GM13976 (cell line): ENCODE measurements at places on chromosomes 1 and 21.

DNA sequence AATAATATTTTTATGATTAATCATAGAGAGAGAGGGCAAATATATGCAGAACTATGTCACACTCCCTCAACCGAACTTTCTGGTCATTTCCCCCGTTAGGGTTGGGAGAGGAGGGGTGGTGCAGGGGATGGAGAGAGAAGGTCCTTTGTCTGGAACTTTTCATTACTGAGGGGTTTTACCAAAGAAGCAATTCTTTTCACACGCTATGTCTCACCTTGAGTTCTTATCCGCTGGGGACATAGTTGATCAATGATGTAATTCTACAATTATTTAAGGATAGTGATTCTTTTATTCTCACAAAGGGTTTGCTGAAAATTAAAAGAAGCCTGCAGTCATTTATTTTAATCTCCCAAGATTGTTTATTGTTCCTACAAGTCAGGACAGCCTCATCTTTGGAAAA lies 98.3 kb upstream of the RUNX1 start:
- DNase-seq, result no peak

- no peak for DNase-seq
Measured at GRCh38 chr1:163426505-163427251, 104.9 kb downstream of the NUF2 start.

- DNase-seq, result no peak
Measured at GRCh38 chr1:201137579-201138310, 10.8 kb upstream of the ASCL5 start.

- no peak for DNase-seq
Measured at GRCh38 chr1:200075938-200076546, 48.5 kb downstream of the NR5A2 start.

GRCh38 chr1:174005032-174005431 lies 17.1 kb downstream of the RC3H1 start:
- DNase-seq, result peak; percentile 77

DNA sequence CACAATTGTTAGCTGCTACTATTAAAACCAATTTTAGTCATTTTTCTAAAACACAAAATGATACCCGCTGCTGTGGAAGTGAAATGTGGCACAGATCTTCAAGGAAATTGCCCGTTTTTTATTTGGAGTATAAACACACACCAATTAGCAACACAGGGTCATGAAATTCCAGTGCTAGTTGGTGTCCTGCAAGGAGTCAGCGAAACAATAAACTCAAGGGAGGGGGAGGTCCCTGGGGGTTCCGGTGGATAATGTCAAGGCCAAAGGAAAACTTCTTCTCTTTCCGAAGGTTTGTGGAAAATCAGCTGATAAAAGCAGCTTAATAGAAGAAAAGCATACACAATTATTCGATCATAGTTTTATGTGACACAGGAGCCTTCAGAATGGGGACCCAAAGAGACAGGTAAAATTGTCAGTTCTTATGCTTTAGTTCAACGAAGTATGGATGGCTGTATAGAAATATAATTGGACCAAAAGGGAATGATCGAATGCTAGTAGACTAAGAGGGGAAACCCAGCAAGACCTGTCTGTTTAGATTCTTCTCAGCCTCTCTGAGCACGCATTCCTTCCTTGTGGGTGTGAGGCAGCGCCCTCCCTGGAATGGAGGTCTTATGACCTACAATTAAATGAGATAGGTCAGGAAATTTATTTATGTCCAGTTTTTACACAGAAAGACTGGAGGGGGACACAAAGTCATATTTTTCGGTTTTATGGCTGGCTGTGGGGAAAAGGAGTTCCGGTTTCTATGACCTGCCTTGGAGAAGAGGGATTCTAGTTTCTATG lies 65.9 kb downstream of the KCNK1 start:
- DNase-seq, result no peak

DNA sequence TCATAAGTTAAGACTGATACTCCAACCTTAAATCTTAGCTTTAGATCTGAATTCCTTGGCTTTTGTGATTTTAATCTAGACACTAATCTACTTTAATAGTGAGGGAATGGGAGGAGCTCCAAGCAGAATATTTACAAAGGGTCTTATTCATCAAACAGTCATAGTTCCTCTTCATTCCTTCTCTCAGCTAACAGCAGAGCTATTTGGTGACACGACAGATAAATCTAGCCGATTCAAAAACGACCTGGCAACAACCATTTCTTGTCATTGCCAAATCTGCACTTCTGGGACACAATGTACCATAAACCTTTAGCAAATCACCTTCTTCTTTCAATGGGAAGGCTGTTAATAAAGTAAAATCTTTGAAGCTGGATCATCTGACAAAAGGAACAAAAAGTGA lies 52.8 kb upstream of the FOXD3 start:
- DNase-seq, result no peak

DNA sequence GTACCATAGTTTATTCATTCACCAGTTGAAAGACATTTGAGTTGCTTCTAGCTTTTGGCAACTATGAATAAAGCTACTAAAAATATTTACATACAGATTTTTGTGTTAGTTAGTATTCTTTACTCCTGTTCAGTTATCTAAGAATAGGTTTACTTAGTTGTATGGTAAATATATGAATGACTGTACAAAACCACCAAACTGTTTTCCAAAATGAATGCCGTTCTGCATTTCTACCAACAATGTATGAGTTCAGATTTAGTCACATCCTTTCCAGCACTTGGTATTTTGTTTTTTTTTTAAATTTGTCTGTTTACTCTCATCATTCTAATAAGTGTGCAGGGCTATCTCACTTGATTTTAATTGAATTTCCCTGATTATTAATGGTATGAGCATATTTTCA lies 3.4 kb upstream of the KIFAP3 start:
- no peak for DNase-seq

DNA sequence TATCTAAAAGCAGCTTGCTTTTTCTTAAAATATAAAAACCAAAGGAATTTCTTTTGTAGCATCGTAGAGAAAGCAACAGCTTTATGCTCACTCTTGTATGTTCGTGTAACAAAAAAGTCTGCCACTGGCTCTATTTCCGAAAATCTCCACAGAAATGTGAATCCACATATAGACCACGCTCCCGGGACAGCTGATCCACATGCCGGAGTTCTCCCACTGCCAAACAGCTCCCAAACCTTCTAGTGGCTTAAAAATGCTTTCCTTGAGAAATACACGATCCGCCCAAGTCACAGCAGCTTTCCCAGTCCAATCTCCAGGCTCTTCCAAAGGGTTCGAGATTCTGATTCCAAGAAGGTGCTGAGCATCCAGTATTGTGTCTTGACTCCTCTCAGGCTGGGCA lies 29.3 kb downstream of the PCSK9 start:
- no peak for DNase-seq

DNA sequence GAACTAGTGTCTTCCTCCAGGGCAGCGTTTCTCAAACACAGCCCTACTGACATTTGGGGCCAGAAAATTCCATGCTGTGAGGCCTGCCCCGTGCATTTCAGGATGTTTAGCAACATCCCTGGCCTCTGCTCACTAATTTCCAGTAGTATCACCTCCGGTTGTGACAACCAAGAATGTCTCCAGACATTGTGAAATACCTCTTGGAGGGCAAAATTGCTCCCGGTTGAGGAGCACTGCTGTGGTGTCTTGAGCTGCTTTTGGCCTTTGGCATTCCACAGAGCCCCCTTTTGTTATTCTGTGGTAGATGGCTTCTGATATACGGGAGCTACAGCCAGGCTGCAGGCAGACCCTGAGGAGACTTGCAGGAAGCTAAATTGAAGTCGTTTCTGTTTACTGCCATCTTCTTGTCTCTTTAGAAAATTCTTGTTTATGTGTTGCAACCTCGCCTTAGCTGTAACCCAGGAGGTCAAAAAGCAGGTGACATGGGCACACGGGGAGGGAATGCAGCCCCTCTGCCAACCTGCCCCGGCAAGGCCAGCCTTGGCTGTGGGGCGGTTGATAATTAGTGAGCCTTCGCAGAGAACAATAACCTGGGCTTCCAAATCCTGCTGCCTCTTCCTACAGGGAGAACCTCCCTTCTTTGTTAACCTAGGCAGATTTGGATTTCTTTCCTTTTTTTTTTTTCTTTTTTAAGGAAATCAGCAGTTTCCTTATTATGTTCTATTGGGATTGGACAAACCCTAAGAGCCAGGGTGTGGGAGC lies 74.7 kb upstream of the AKT3 start:
- DNase-seq, result no peak

GRCh38 chr1:45172005-45172404 lies 34.4 kb downstream of the ZSWIM5 start:
- no peak for DNase-seq

DNA sequence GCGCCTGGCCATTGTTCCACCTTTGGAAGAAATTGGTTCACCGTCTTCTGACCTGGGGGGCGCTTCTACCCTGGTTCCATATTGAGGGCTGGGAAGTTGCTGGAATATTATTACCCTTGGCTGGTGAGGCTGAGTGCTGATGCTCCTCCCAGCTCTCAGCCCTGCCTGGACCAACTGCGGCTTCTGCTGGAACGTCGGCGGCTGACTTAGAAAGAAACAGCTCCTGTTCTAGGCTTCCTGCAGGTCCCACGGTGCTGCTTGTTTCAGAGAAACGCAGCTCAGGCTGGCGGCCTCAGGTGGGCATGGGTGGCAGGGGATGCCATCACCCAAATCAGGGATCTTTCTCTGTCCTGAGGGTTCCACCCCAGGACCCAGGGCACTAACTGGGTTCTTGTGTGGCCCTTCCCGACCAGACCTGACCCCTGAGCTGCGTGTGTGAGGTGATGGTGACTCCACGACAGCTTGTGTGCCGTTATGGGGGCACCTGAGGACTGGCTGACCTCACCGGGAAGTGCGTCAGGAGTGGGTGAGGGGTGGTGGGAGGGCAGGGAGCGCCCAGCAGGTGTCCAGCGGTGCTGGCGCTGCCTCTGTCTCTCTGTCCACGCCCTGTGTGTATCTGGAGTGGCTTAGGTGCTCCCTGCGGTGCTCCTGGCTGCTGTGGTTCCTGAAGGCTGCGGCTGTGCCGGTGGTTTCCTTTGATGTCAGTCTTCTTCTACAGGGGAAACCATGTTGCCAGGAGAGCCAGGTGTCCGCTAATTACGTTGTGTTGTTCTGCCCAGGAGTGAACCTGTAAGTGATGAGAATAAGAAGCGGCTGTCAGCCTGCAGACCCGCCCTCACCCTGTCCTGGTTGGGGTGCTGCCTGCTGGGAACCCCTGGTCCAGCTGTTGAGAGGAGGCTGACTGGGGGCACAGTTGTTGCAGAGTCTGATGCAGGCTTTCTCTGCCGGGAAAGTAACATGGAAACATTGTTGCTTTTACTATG lies 8.9 kb downstream of the SKI start:
- no peak for DNase-seq
